ENCODE measurements at places on chromosomes 5 and 9.

- no peak for DNase-seq
These were observed 402.0 kb upstream of the IRX4 start for GRCh38 chr5:2284678-2285077.

- no peak for DNase-seq
These were observed 215.1 kb downstream of the FRMD3 start for GRCh38 chr9:83323148-83323547.

GRCh38 chr9:86181379-86182315 lies 77.8 kb downstream of the C9orf153 start:
- no peak for DNase-seq

DNA sequence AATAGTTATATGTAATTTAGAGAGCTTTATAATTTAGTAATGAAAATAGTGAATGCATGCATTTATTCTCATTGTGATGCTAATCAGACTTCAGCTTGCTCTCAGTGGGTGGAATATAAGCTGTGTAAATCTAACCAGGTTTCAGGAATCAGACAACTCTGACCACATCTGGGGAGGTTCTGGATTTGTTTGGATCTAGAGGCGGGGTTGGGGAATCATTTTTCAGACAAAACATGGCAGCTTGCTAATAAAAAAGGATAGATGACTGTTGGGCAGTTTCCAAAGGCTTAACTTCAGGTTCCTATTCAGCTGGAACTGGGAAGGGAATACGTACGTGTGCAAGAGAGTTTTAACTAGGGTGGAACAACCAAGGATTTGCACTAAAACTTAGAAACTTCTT lies 43.2 kb upstream of the MAMDC2 start:
- DNase-seq, result no peak

- no peak for DNase-seq
These were observed 92.4 kb upstream of the LIFR start for GRCh38 chr5:38648703-38649291.
